Stimulated activated naive B cell treated with anti-CD40 and anti-IgM and Interleukin-4, amounts not matched to agents 10 μg/mL and 1 μg/mL and 100 μg/mL, for 72 hours (primary cell): ENCODE measurements at places on chromosomes 7 and 10.
A peak's percentile ranks its signal among the peaks of the same experiment; 100 is the strongest.

GRCh38 chr10:76624470-76624869 is 1013.1 kb downstream of the KCNMA1 start:
- peak; percentile 8 for DNase-seq

- no peak for DNase-seq
Measured at GRCh38 chr7:84482476-84482875, 287.9 kb upstream of the SEMA3A start.

GRCh38 chr7:133196856-133197612 is 55.8 kb upstream of the EXOC4 start:
- DNase-seq: no peak

- DNase-seq: no peak
Measured at GRCh38 chr10:78852466-78853240, 216.1 kb upstream of the ZMIZ1 start.

DNA sequence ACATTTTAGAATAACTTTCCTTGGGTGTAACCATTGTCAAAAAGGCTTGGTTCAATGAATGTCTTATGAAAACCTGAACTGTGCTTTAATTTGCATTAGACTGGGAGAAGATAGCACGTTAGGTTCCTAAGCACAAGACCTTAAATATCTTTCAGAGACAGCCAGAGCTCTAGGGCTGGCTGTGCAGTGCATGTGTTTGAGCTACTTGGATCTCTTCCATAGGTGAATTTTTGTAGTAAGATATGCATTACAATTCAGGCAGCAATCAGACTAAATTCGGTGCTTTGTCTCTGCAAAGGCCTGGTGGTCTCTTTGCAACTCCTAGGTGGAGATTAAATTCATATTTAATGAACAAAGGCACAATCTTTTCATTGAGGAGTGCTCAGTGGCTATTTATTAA is 192.0 kb downstream of the ZNF438 start:
- DNase-seq: no peak

DNA sequence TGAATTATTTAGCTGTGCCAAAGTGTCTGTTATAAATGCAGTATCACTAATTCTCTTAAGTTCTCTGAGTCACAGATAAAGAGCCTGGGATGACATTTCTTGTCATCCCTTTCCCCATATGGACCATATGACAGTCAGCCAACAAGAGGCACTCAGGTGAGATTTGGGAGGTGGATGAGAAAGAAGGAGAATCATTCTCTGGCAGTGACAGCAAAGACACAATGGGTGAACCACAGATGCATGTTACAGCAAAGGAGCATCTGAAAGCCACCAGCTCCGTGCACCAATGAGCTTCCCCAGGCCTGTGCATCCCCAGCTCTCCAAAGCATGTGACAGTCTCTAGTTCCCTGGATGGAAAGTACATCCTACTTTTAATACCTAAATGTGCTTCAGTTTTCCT is 10.8 kb downstream of the GIMAP6 start:
- DNase-seq: no peak

- no peak for DNase-seq
Measured at GRCh38 chr10:1395025-1395480, 338.9 kb downstream of the WDR37 start.

DNA sequence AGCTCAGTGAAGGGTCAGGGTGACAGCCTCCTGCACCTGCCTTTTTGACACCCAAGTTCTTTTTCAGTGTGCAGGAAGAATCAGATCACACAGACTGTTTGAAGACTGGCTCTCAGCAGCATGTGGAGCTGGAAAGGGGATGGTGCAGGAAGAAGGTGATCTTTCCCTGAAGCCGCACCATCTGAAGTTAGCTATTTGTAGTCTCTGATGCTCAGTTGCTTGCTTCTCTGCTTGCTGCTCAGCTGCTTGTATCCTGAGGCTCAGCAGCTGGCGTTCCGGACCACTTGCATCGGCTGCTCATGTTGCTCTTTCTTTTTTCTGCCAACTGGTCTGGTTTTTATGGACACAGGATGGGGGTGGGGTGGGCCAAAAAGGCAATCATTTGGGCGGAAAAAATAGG is 15.8 kb upstream of the DNMBP start:
- DNase-seq: no peak

- peak; percentile 5 for DNase-seq
Measured at GRCh38 chr10:112852306-112852705, 97.7 kb upstream of the TCF7L2 start.

- no peak for DNase-seq
Measured at GRCh38 chr7:132185150-132185549, 391.1 kb downstream of the PLXNA4 start.

DNA sequence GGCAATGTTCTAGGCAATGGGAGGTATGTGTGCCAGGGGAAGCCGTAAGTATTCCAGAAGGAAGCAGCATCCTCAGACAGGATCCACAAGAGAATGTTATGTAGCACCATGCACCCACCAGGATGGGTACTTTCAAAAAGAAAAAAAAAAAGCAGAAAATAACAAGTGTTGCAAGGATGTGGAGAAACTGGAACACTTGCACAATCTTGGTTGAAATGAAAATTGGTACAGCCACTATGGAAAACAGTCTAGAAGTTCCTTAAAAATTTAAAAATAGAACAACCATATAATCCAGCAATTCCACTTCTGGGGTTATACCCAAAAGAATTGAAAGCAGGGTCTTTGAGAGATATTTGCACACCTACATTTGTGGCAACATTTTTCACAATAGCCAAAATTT is 20.2 kb downstream of the C10orf71 start:
- DNase-seq: no peak

DNA sequence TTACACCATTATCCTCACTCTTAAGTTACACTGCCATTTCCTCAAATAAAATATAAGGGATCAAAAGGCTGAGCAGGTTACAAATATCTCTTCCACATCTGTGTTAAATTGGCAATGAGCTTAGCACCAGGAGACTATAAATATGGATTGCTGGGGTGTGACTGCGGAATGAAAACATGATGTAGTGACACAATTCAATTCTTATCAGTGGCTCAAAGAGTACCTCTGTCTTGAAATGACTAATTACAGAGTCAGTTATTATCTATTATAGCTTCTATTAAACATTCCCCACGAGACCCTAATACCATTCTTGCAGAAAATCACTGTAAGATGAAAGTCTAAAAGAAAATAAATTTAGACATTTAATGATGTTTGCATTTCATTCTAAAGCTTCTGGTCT is 67.1 kb downstream of the RELN start:
- DNase-seq: no peak

- DNase-seq: no peak
Measured at GRCh38 chr7:151107882-151108281, 21.6 kb downstream of the AGAP3 start.

DNA sequence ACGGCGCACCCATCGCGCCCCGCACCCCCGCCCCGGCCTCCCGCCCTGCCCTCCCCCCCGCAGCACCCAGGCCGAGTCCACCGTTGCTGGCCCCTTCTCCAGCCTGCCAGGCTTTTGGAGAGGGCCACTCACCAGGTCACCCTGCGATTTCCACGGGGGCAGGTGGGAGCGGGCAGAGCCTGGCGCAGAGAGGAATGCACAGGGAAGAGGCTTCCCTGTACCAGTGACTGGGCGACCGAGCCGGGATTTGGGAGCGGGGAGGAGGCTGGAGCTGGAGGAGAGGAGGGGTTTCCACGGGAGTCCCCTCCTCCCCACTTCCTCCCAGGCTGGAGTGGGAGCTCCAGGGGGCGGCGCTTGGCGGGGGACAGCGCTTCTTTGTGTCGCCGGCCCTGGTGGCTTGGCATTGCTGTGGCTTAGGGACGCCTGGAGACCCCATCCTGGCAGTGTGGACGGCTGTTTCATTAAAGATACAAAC is 19.3 kb downstream of the TCAF1 start:
- DNase-seq: no peak

DNA sequence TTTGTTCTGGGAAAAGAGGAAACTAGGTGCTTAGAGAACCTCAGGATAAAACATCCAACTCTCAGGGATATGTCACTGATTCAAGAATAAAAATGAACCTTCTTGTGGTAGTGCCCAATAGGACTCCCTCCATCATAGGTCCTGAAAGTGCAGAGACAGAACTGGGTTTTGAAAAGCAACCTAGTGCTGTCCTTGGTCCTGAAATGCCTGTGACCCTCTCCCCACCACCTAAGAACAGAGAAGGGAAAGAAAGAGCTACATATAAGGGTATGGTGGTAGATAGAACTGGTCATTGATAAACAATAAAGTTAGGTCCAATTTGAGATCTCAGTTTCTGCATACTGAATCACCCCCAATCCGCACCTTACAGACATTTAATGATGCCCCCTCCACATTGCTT is 953.3 kb downstream of the XPNPEP1 start:
- DNase-seq: no peak
